ENCODE measurements at places on chromosomes 7 and 10.

DNA sequence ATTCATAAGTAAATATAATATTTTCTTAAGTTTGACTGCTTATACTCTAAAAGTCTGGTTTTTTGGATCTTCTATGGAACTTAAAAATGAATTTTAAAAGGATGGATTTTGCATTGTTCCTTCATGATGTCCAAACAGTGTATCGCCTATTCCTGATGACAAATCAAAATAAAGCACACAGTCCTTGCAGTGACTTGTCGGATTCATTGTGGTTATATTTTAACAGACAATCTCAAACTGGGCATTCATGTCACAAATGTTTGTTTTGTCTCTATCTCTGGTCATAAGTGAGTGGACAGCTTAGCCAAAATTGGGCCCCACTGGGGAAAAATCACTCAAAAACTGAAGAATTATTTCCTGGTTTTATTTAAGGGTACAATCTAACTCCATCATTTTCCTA, 74.8 kb downstream of the LMBR1 start:
- DNase-seq, result no peak

DNA sequence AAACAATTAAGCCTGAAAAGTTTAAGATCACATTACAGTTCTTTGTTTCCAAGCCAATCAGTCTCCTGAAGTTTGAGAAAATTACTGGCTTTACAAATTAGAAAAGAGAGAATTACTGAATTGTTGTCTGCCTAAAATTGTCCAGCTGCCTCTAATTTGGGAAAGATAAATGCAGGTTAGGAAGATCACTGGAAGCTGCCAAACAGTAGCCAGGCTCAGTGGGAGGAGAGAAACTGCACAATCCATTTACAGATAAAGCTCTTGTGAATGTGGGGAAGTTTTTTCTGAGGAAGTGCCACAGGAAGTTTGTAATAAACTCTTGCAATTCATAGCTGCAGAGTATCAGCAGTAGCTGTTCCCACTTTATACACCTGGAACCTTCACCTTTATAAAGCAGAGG, 100.7 kb downstream of the IQUB start:
- no peak for DNase-seq

DNA sequence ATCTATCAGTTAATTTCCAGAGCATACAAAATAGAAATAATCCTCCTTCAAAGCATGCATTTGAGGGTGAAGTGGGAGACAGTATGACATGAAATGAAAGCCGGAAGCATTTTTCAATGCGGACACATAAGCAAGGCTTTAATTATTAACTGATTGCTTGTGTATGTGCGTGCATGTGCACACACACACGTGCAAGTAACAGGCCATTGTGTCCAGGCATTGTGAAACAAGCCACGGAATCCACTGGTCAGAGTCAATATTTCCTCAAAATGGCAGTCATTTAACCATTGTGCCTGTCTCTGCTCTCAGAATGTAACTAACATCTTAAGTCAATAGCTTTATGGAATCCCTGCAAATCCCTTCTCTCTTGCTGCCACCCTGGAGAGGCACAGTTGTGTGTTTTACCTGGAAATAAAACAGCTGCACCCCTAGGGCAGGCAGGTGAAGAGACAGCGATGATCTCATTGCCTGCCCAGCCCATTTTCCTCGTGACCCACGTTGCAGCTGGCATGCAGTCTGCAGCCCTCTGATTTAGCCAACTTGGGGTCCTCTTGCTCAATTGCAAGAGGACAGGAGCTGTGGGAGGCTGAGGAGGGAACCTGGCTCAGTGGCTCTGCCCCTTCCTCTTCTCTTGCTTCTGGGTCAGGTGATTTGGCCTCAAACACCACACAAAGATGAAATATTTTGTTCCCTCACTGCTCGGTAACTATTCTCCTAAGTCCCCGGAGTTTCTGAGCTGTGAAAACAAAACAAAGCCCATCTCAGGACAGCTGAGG, 500.9 kb upstream of the ZMIZ1 start:
- no peak for DNase-seq

DNA sequence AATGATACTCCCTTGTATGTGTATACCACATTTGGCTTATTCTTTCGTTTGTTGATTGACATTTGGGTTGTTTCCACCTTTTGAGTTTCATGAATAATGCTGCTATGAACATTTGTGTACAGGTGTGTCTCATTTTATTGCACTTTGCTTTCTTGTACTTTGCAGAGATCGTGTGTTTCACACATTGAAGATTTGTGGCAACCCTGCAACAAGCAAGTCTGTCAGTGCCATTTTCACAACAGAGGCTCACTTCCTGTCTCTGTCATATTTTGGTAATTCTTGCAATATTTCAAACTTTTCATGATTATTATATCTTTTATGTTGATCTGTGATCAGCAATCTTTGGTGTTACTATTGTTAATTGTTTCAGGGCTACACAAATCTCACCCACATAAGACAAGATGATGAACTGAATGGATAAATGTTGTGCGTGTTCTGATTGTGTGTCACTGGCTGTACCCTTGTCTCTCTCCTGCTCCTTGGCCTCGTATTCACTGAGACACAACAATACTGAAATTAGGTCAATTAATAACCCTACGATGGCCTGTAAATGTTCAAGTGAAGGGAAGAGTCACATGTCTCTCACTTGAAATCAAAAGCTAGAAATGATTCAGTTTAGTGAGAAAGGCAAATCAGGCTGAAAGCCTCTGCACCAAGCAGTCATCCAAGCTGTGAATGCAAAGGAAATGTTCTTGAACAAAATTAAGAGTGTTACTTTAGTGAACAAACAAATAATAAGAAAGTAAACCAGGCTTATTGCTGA, 133.6 kb upstream of the JCAD start:
- no peak for DNase-seq

DNA sequence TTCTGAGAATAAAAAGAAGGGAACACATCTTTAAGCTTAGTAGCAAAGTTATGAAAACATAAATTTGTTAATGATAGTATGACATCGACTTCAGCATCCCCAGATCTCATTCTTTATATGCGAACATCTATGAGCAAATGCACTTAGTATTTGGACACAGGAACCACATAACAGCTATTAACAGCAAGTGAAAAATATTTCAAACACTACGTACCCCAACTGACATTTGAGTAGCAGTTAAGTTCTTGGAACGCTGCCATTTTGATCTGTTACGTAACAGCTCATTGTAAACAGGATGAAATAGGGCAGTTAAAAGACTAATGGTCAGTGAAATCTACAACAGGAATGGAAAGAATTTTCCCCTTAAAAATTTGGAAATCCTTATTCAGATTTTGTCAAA, 428.9 kb downstream of the TNS3 start:
- peak; percentile 69 for DNase-seq

GRCh38 chr10:18144928-18145327, 4.7 kb downstream of the CACNB2 start:
- no peak for DNase-seq

GRCh38 chr7:123143252-123144006, 56.3 kb downstream of the SLC13A1 start:
- DNase-seq, result no peak
